ENCODE measurements at places on chromosomes 7 and 10.

DNA sequence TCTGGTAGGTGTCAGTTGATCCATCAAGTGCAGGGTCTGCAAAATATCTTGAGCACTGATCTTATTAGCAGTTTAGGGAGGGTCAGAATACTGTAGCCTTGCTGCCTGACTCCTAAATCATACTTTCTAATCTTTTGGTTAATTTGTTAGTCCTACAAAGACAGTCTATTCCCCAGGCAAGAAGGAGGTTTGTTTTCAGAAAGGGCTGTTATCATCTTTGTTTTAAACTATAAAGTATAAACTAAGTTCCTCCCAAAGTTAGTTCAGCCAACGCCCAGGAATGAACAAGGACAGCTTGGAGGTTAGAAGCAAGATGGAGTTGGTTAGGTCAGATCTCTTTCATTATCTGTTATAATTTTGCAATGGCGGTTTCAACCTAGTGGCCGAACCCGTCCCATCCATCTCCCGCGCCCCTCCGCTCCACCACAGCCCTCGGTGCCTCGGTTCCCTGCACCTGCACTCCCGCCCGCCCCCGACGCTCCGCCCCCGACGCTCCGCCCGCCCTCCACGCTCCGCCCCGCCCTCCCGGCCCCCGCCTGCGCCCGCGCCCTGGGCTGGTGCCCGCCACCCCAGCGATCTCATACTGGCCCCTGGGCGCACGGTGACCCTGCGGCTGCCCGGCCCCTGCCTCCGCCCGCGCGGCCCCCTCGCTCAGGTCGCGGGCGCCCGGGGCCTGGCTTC lies at the start of gene ADCK2:
ADCK2 (plus strand) TSS at position 564 of the 681 bp plus-strand sequence. CDS start 386 bp downstream, outside the sequence.
- DNase-seq, result peak; percentile 74

DNA sequence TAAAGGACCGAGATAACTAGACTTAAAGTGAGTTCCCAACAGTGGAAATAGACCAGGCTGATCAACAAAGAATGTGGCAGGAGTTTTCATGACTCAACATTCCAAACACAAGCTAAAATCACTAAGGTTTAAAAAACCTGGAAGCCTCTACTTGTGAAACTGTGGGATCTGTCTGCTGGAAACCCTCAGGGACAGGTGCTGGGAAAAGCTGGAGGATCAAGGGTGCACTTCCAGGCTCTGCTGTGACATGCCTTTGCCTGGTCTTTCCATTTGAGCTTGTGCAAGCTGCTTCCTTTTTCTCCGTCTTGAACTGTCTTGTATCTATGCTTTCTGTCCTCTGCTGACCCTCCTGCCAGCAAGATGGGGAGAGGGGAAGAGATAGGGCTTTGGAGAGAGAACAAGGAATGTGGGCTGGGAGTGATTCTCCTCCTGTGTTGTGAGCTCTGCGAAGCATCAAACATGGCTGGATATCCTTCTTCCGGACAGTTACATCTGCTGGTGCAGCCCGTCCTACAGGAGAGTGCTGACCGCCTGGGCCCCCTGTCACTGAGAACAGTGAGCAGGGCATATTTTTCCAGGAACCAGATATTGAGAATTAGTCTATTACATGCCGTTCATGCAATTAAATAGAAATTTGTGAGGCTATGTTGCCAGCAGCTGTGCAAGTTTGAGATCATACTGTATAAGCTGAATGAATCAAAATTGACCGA lies 25.5 kb downstream of the ARHGAP22 start:
- DNase-seq, result no peak

DNA sequence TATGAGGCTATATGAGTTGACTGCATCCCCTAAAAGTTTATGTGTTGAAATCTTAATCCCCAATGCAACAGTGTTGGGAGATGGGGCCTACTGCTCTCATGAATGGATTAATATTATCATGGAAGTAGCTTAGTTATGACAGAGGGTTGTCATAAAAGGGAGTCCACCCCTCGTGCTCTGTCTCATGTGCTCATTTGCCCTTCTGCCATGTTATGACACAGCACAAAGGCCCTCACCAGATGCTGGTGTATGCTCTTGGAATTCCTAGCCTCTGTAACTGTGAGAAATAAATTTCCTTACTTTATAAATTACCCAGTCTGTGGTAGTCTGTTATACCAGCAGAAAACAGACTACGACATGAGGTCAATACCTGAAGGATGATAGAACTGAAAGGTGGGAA lies 17.6 kb upstream of the PANK1 start:
- DNase-seq, result no peak

DNA sequence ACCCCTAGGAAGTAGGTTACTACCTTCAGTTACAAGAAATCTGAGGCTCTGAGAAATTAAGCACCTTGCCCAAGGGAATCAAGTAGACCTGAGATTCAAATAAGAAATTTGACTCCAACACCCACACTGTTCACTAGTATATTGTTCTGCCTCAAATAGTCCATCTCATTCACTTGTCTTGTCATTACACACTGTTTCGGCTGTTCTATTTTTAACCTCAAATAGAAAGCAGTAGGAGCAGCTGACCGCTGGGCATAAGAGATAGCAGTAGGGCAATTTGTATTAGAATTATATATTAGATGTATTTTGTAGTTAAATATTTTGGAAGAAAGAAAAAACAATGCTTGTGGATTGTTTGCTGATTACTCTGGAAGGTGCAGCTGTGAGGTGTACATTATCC lies 185.1 kb downstream of the INHBA start:
- no peak for DNase-seq

DNA sequence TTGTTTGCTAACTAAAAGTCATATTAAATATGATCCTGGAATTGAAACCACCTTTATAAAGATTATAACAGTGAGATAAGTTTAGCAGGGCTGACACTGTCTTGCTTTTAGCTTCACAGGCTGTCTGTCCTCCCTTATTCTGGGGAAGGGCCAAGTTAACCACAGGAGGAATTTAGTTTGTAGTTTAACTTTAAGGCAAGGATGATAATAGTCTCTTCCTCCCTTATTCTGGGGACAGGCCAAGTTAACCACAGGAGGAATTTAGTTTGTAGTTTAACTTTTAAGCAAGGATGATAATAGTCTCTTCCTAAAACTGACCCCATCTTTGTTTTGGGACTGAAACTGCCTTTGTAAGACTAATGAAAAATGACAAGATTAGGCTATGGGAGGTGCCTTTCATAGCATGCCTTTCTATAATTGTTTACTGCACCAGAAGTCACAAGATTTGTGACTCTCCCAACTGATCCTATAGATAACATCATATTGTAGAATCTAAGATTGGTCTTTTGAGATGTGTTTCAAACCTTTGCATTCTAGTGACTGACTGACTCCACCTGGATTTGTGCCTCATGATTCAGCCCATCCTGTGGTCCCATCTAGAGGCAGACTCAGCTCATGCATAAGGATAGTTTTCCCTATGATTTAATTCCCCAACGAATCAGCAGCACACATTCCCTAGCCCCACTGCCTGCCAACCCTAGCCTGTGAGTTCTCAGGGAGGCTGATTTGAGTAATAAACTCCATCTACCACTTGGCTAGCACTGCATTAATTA lies 212.0 kb downstream of the MAGI2 start:
- no peak for DNase-seq

- DNase-seq, result no peak
Observed at GRCh38 chr10:37234692-37235091, 109.3 kb downstream of the ANKRD30A start.

- no peak for DNase-seq
Observed at GRCh38 chr7:134645935-134646334, 718 bp upstream of the BPGM start.

All from transverse colon (tissue), 4 donors.